Suppressor macrophage (primary cell): ENCODE measurements at places on chromosomes 1 and 21.

- peak; percentile 71 for DNase-seq
These were observed 57.9 kb downstream of the FHAD1 start for GRCh38 chr1:15304708-15305467.

DNA sequence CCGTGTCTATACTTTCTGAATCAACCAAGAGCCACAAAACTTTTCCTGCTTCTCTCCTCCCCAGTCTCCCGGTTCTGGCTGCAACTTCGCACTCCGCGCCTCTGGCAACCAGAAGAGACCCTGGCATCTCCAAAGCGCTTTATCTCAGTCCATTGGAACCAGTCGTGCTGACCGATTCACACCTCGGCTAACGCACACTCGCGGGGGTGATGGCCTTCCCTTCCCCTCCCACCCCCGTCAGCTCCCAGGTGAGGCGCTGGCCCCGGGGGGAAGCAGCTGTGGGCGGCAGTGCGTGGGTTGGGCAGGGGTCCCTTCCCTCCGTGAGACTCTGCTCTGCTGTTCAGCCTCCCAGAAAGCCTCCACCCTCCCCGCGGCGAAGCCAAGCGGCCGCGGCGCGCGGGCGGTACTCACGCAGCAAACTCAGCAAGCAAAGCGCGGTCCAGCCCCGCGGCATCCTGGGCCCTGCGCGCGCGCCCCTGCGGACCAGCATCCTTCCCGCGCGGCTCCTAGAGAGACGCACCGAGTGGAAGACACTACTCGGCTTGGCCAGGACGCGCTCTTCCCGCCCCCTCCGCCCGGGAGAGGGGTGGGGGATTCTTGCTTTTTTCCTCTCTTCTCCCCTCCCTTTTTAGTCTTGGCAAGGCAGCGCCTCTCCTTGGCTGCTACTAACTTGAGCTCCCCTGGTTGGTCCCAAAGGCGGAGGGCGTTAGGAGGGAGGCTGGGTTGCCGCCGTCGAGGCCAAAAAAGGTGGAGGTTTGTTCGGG, at the start of gene CD34:
CD34 (minus strand) TSS at position 535 of the 764 bp plus-strand sequence; CDS start at position 490, 45 bp downstream.
- no peak for DNase-seq

- DNase-seq, result peak; percentile 32
These were observed 29.7 kb downstream of the ADARB1 start for GRCh38 chr21:45103971-45104520.

DNA sequence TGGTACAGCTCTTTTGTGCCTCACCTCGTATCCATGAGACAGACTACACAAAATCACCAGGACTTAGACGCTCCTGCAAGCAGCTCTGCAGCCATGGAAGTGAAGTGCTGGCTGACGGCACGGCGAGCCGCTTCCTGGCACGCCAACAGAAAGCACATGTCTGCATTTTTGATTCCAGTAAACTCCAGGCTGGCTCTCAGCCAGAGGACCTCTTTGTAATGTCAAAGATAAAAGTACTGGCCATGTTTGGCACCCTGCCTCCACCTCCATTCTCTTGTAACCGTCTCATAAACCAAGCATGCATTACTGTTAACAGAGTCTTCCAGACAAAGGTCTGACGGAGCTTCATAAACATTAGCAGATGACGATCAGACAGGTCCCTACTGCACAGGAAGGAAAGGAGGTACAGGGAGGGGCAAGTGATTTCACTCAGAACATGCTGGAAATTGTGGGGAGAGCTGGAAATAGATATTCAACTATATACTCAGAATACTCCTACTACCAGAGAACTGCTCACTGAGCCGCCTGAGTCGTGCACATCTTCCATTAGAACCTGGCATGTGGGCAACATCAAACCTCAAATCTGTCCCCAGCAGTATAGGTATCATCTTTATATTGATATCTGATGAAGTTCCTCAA, 632.0 kb downstream of the SMYD3 start:
- no peak for DNase-seq

- no peak for DNase-seq
These were observed 41.7 kb downstream of the EDN2 start for GRCh38 chr1:41442697-41443251.
